Posterior vena cava (tissue), 2 donors: ENCODE measurements at places on chromosomes 6 and 20. TPM values are rescaled to one million over a fixed set of nuclear protein-coding genes. Genes with fewer than 3 reads are reported as not detected.

Gene TAAR8
- not detected for total RNA-seq

Gene FAM83C
- not detected for total RNA-seq

DNA sequence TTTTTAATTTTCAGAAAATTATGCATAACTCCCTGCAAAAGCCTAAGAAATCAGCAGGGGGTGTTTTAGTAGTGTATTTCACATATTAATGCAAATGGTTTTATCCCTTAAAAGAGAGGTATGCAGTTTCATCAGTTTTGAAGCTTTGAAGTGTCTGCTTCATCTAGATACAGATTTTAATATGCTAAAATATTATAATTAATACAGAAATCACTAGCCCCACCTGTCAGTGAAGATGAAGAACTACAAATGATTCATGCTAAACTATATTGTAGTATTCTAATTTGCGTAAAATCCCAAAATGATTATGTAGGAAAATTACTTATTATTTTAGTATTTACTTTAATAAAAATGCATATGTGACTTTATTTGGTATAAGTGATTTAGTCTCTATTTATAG is 2.9 kb upstream of the TFB1M start:
- DNase-seq, result no peak

Gene HRH3
- total RNA-seq, result not detected

DNA sequence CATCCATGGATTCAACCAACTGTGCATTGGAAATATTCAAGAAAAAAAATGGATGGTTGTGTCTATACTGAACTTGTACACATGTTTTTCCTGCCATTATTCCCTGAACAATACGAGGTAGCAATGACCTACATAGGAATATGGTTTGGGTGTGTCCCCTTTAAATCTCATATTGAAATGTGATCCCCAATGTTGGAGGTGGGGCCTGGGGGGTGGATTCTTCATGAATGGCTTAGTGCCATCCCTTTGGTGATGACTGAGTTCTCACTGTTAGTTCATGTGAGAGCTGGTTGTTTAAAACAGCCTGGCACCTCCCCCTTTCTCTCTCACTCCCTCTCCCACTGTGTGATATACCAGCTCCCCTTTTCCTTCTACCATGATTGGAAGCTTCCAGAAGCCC is 139.8 kb upstream of the BACH2 start:
- DNase-seq, result no peak
